RPMI7951 (cell line): ENCODE measurements at places on chromosomes 5 and 9. TPM values are rescaled to one million over a fixed set of nuclear protein-coding genes. Genes with fewer than 3 reads are reported as not detected.
A peak's percentile ranks its signal among the peaks of the same experiment; 100 is the strongest.

GRCh38 chr9:137742698-137743097 is 123.9 kb downstream of the EHMT1 start:
- DNase-seq, result no peak

- no peak for DNase-seq
Measured at GRCh38 chr5:410911-411517, 32.0 kb upstream of the EXOC3 start.

GRCh38 chr5:100667161-100667630 is 132.0 kb downstream of the FAM174A start:
- DNase-seq, result peak; percentile 20

- DNase-seq, result no peak
Measured at GRCh38 chr5:126460459-126460858, 37.2 kb downstream of the GRAMD2B start.

- DNase-seq, result peak; percentile 67
Measured at GRCh38 chr9:82152181-82152580, 163.6 kb downstream of the SPATA31D1 start.

- no peak for DNase-seq
Measured at GRCh38 chr5:148085977-148086705, 22.4 kb downstream of the SPINK5 start.

DNA sequence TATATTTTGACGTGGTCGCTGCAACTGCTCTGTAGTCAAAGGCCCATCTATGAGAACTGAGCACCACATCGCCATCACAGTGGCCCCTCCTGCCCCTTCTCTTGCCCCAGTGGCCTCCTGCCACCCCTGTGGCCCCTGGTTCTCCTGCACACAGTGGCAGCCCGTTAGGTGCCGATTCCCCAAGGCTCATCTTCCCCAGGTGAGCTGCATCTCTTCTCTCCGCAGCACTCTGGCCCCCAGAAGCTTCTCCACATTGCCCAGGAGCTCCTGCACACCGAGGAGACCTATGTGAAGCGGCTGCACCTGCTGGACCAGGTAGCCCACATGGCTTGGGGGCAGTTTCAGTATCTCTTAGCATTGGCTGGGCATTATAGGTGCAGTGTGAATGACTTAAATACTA is 55.4 kb downstream of the FGD3 start:
- DNase-seq, result no peak

GRCh38 chr9:136373300-136374182 is at the start of gene CARD9:
Gene CARD9 (minus strand): TSS chr9:136373669. CDS start chr9:136372078, 1,591 bp downstream.
- DNase-seq, result no peak

The GPR151 gene
- total RNA-seq, result not detected in 2 replicates

The SIGMAR1 gene
- 69.6 and 93.2 TPM in 2 replicates for total RNA-seq

The FAXDC2 gene
- total RNA-seq, result 3.4 and 6.4 TPM in 2 replicates

The IFNA21 gene
- not detected in 2 replicates for total RNA-seq

The CDH9 gene
- not detected in 2 replicates for total RNA-seq

The SNCAIP gene
- total RNA-seq, result not detected in 2 replicates

The FCN2 gene
- total RNA-seq, result not detected in 2 replicates
